ENCODE measurements at places on chromosomes 3 and 15. TPM values are rescaled to one million over a fixed set of nuclear protein-coding genes. Genes with fewer than 3 reads are reported as not detected.

GRCh38 chr3:13016083-13016720, 57.0 kb downstream of the IQSEC1 start:
- DNase-seq: no peak

DNA sequence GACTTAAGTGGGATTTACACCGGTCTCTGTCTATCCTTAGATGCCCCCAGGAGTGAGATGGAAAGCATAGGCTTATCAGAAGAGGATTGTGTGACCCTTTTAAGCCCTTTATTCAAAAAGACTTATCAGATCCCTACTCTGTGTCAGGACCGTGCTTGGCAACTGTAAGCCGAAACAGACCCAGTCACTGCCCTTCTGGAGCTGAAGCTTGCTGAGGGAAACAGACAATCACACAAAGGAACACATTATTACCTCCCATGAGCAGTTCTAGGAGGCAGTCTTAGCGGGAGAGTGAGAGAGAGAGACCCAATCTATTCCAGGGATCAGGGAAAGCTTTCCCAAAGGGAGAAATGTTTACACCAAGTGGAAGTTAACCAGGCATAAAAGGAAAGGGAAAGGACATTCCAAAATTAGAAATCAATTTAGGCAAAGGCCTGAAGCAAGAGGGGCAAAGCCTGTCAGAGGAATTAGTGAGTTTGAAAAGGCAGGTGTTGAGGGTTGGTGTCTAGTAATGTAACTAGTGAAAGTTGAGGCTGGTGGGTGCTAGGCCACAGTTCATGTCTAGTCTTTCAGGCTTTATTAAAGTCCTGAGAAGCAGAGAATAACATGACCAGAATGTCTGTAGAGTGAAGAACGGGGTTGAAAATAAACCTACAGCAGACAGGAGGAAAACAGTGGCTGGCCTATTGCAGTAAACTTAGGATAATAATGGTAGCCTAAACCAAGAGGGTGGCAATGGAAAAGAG, 86.7 kb downstream of the THBS1 start:
- no peak for DNase-seq

DNA sequence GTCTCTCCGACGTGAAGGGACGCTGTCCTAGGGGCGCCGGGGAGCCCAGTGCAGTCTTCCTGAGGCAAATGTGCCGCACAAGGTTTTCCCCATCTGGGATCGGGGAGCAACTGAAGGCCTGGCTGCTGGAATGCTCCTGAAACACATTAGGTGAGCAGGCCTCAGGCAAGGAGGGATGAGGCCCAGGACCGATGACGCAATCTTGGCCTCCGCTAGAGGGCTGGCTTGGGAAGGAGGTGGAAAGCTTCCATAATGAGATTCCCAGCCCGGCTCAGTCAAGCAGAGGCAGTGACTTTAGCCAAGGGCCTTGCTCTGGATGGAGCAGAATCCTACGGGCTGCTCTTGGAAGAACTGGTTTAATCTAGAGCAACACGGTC, 50.8 kb downstream of the CPN2 start:
- peak; percentile 81 for DNase-seq

DNA sequence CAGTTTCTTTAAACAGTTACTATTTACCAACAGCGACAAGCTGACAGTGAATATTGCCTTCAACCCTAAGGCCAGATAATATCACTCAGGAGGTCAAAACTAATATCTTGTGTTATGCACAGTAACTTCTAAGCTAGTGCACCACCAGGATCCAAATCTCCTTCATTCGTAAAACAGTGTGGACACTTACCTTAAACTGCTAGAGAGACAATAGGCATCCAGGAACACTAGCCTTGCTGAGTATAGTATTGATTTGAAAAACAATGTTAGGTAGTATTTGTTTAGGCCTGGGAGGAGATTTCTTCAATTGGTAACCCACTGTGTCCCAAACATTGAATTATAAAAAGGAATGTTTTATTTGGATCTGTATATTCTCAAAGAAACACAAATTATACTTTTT, 707.9 kb upstream of the UBE2E2 start:
- no peak for DNase-seq

GRCh38 chr15:70050970-70051369, 46.7 kb downstream of the TLE3 start:
- DNase-seq: no peak

- no peak for DNase-seq
Observed at GRCh38 chr3:61580982-61581643, 19.7 kb downstream of the PTPRG start.

DNA sequence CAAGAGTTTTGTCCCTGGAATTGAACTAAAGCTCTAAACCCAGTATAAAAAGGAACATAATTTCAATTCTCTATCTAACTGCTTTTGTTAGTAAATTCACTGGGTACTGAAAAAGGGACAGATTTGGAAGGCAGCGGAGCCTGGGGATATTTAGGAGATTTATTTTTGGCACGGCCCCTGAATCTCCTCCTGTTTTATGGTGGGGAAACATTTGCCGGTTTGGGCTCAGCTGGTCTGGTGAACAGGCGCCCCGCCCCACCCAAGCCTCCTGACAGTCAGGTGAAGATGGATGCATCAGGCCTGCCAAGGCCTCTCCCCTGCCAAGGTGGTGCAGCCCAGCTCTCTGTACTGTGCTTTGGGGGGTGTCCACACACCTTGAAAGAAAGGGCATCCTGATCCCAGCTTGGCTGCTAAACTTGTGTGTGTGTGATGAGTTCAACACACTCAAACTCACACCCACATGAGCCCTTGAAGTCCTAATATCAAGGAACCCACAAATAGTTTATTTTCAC, 46.3 kb downstream of the EBLN2 start:
- no peak for DNase-seq

DNA sequence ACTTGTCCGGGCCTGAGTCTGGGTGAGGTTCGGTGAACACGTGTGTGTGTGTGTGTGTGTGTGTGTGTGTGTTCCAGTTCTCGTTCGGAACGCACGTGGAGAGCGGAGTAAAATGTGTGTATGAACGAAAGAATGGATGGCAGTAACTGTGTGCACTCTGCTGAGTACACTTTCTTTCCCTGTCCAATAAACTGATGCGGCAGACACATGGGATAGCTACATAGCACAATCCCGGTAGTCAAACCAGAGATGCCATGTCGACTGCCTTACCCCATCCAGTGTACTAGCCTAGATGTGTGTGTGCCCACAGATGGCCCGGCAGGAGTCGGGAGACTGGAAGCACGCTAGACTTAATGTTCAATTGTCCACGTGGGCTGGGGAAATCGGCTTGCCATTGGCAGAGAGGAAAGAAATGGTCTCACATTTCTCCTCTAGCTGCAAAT, 507 bp upstream of the GOLIM4 start:
- DNase-seq: peak; percentile 95

DNA sequence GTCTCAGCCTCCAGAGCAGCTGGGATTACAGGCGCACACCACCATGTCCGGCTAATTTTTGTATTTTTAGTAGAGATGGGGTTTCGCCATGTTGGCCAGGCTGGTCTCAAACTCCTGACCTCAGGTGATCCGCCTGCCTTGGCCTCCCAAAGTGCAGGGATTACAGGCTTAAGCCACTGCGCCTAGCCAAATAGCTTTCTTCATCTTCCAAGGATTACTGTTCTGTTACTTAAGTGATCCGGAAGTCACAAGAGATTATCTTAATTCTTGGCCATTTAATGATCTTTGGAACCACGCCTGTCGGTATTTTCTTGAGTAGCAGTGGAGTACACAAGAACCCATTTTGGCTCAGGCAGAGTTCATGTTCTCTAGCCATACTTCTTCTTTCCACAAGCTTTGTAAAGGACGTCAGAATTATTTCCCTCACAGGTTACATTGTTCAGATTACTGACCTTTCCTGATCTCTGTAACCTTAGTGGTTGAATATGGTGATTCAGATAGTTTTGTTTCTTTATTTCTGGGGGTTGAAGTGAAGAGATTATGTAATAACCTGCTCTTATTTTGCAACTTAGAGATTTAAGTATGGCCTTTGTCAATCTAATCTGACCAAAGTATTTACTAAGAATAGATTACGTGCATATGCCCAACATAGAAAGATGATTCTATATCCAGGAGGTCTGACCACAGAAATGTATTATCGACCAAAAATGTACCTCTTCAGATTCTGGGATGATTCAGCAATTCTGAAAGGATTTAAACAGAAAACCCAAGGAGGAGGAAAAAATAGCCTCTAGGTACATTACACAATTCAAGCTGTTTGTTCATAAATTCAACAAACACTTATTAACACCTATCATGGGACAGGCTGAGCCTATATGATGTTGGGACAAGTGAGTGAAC, 132.2 kb downstream of the GREM1 start:
- peak; percentile 84 for DNase-seq

- DNase-seq: no peak
Observed at GRCh38 chr3:133461291-133461690, 61.4 kb downstream of the BFSP2 start.

DNA sequence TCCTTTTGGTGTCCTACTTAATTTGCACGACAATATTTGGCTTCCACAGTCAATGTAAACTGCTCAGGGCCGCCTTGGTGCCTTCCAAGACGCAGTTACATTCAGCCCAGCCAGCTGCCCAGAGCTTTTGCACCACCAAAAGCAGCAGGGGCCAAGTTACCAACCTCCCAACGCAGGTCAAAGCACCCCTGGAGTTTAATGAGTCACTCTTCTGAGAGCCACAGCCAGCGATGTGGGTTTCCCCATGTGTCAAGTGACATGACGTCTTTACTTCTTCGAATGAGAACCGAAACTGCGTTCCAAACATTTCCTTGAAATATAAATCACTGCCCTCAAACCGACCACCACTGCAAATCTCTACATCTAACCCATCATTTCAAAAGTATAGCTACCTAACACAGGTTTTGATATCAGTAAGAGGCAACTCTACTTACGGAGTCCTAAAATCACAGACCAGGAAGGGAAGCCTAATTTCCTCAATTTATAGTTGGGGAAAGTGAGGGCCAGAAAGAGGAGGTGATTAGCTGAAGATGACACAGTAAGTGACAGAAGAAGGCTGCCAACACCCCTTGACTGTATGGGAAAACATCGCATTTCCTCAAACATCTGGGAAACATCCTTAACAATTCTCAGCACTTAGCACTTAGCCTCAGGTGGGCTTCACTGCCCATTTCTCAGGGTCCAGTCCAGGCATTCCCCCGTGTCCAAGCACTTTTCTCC, 24.5 kb downstream of the MB21D2 start:
- peak; percentile 92 for DNase-seq

DNA sequence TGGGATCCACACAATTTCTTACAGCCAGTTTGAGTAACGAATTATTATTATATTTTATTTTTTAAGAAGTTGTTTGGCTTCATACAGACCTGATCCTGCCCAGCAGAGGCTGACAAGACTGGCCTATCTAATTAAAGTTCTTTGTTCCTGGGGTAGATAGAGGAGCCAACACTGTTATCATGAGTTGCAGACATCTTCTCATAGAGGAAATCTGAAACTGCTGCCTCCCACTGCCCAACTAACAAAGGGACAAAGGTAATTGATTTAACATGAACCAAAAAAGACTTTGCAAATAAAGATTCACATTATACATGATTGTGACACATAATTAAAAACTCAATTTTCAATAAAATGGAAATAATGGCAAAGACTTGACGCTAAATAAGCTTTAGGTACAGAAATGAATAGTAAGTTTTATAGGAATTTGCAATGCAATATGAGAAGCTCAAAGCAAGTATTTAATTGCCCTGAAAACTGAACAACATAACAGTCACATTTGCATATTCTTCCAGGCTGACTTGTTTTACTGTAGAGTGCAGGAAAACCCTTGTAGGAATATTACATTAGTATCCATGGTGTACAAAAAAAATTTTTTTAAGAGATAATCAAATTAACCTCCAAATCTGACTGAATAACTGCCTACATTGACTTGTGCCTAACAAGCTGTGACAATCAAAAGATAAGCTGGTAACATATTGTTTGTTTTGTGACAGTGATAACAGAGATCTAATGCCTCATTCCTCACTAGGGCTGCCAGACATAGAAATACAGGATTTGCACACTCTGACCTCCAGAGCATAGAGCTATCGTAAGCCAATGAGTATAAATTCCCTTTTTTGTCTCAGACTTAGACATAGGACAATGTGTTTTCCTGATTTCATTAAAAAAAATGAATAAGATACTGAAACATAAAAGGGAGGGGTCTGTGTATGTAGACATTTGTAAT, 273.2 kb downstream of the MFSD1 start:
- DNase-seq: no peak

DNA sequence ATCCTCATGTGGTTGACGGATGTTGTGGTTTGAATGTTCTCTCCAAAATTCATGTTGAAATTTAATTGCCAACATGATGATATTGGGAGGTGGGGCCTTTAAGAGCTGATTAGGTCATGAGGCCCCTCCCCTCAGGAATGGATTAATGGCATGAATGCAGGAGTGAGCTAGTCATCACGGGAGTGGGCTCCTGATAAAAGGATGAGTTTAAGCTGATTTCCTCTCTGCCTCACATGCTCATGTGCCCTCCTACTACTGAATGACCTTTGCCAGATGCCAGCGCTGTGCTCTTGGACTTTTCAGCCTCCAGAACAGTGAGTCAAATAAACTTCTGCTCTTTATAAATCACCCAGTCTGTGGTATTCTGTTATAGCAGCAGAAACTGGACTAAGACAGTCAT, 111.2 kb downstream of the MYO5A start:
- peak; percentile 51 for DNase-seq

- no peak for DNase-seq
Observed at GRCh38 chr3:152377184-152377570, 108.4 kb downstream of the MBNL1 start.

- peak; percentile 5 for DNase-seq
Observed at GRCh38 chr3:43905157-43905556, 214.4 kb downstream of the ABHD5 start.

DNA sequence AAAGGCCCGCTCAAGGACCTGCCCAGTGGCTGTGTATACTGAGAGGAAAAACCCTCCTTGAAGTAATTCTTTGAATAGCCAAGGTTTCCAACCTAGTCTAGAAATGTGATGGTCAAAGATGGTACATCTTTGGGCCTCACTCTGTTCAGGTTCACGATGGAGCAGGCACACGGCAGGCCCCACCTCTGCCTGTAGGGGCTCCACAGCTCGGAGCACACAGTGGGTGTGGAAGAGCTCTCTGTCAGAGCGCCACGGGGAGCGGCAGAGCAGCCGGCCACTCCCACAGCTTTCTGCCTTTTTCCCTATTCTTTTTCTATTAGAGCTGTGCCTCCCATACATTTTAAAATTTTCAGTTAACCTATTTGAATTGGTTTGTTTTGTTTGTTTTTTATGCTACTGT, 89.5 kb downstream of the CTNNB1 start:
- no peak for DNase-seq

Gene ARNT2
- total RNA-seq: 9.8 TPM

Gene TGM4
- not detected for total RNA-seq

Gene GOLGA6A
- total RNA-seq: not detected

Gene MYLK
- total RNA-seq: 740 TPM

Gene MAGI1
- total RNA-seq: 15.7 TPM

Gene LTK
- 0.99 TPM for total RNA-seq

Gene PLSCR2
- total RNA-seq: not detected
